ENCODE measurements at places on chromosomes 3 and 15.

GRCh38 chr3:121529308-121529707 is 16.5 kb downstream of the POLQ start:
- no peak for DNase-seq

DNA sequence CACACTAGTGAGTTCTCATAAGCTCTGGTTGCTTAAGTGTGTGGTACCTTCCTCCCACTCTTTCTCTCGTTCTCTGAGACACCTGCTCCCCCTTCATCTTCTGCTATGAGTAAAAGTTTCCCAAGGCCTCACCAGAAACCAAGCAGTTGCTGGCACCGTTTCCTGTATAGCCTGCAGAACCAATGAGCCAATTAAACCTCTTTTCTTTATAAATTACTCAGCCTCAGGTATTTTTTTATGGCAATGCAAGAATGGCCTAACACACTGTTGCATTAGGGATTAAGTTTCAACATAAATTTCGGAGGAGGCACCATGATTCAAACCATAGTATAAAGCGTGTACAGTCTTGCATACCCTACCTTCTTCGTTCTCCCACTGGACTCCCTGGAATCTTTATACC is 252.3 kb upstream of the CHRM5 start:
- no peak for DNase-seq

DNA sequence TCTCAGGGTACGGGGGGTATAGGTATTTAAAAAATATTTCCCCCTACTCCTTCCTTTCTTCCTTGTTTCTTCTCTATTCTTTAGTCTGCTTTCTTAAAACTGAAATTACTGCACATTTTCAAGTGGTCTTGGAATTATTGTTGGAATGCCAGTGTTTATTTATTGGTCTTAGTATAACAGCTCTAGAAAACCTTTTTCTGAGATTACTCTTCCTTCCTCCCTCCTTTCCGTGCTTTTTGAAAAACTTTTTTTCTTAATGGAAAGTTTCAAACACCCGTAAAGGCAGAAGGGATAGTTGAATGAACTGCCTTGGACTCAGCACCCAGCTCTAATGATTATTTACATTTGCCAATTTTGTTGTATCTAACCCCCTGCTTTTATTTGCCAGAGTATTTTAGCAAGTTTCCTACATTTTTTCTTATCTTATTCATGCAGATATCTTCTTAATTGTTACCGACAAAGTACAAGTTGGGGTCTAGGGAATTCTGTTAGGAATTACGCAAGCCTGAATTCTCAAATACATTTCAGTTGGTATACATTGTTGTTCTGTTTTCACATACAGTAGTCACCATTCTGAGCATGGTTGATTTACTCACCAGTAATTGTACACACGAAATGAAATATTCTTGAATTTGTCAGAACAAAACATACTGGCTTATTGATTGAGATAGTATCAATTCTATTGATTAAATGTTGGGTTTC is 36.2 kb downstream of the KAT2B start:
- no peak for DNase-seq

DNA sequence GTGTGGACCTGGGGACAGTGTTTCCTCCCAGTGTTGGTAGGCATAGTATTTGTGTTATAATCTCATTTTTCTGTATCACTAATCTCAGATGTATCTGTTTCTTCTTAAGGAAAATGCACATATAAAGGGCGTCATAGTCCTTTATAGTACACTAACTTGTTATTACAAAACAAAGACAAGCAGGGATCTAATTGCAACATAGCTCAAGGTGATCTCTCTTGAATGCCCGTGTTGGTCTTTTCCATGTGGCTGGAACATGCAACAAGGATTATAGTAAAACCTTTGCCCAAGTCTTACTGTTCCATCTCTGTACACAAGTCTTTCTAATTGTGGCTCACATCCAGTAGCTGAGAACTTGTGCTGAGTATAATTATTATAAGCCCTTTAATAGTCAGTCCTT is 3.5 kb upstream of the GPR87 start:
- DNase-seq: no peak

DNA sequence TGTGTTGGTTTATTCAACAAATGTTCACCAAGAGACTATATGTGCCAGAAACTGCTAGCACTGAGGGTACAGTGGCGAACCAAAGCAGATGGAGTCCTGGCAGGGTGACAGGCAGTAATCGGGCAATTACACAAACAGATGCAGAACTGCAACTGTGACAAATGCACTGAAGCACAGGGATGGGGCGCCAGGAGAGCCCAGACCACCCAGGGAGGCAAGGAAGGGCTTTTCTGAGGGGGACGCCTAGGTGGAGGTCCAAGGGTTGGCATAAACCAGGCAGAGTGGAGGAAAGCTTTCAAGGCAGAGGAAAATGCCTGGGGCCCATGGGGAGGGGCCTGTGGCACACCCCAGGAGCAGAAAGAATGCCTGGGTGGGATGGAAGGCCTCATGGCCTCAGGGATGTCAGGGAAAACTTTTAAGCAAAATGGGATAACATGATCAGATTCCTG is 5.5 kb downstream of the DIS3L start:
- no peak for DNase-seq

DNA sequence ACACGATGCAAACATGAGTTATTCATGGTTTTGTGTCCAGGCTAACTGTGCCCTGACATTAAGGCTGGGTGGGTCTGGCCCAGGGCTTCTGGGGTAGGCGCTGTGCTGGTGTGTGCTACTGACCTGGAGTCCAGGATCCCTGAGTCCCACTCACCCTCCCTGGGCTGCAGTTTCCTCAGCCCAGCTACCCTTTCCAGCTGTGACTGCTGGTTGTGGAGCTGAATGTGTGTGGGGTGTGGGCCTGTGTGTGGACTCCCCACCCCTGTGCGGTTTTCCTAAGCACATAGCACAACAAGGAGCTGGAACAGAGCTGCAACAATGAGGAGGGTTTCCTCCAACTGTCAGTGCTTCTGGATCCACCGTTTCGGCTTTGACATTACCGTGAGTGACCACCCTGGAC is 38.0 kb downstream of the SMAD3 start:
- no peak for DNase-seq

GRCh38 chr15:55990516-55990915 is 2.9 kb downstream of the NEDD4 start:
- no peak for DNase-seq

DNA sequence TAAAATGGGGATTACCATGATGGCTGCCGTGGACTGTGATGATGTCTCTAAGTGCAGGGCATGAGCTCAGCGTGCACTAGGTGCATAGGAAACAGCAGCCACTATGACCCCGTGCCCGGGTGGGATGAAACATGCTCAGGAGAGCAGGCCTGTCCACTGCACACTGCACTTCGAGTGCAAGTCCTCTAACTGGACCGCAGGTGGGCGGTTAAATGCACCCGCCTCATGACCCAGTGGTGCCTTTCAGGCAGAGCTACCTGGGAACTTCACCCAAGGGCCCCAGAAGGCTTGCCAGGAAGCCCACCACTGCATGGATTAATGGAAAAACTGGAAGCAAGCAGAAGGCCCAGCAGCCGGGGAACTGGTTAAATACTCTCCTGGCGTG is 34.0 kb downstream of the PRKCD start:
- no peak for DNase-seq

DNA sequence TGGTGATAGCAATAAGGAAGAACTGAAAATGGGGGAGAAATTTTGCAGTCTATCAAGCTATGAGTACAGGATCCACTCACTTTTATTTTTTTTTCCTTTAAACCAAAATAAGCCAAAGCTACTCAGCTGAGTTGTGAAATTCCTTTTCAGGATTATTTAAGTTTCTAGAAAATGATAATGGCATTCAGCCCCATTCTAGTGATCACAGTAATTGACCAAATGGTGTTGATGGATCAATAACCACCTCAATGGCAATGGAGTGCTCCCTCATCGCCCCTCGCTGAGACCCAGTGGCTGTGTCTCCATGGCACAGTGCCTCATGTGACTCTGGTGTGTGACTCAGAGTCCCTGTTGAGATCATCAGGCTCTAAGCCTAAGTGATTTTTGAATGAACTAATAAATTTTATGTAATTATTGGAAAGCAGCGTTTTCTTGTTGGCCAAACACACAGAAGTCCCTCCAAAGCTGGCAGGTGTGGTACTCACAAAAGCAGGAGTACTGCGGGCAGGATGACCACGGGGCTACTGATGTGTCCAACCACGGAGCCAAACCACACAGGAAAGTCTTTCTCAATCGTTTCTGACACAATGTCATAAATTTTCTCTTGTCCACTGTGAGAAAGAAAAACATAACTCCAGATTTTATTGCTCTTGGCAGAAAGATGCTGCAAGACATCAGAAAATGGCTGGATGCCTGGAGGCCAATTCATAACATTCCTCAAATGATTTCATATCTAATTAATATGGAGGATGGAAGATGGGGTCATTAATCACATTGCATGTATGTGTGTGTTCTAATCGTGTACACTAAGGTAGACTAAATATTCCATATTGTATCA is 14.4 kb upstream of the STARD5 start:
- no peak for DNase-seq

GRCh38 chr3:127038466-127038865 is 55.6 kb downstream of the PLXNA1 start:
- no peak for DNase-seq

GRCh38 chr3:124847051-124847450 is 40.1 kb downstream of the ITGB5 start:
- DNase-seq: no peak

DNA sequence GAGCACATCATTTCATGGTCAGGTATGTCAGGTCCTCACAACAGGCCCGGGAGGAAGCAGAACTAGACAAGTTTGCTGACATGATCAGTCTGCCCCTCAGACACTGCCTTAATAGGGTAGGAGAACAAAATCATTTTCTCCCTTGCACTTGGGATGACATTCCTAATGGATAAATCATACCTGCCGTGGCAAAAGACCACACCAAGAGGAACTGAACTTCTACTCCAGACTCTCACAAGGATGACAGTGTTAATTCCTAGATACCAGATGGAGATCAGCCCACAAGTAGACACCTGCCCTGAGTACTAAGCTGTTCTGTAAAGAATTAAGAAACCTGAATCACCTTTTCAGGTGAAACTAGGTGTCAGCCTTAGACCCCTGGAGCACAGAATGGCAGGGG is 19.5 kb downstream of the SIAH2 start:
- no peak for DNase-seq

DNA sequence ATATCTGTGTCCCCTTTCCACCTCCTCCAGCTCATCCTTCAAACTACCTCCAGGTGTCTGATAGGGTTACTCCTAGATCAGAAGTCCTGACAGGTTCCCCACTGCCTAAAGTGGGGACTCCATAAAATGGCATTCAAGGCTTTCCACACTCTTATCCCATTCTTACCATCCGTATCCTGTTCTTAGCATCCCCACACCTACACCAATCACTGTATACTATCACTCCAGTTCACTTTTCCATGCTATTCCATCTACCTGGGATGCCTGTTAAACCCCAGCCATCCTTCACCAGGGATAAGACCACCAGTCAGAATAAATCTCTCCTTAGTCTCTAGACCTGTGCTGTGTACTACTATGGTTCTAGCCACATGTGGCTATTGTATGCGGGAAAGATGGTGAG is 19.1 kb downstream of the SSR3 start:
- no peak for DNase-seq

DNA sequence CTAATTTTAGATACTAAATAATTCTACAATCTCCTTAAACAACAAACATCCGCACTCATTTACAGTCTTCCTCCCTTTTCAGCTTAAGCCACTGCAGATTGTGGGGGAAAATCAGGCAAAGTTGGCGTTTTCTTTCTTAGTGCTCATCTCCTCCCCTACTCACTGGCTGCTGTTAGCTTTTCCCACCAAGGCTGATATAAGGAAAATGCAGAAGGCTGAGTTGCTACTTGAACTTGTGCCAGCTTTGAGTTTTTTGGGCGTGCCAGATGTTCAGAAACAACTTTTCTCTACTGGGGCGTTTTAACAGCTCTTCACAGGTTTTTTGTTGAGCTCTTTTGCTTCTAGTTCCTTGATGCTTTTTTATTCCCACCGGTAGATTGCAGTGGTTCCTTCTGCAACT is 222.0 kb downstream of the PYDC2 start:
- no peak for DNase-seq
